Activated CD4-positive, alpha-beta T cell treated with anti-CD3 and anti-CD28 coated beads, Interleukin-2, amount 10 ng/mL, durations not matched to agents 7 days and 5 days (primary cell): ENCODE measurements at places on chromosomes 3 and 15.

- no peak for DNase-seq
Observed at GRCh38 chr3:152376351-152377183, 107.8 kb downstream of the MBNL1 start.

DNA sequence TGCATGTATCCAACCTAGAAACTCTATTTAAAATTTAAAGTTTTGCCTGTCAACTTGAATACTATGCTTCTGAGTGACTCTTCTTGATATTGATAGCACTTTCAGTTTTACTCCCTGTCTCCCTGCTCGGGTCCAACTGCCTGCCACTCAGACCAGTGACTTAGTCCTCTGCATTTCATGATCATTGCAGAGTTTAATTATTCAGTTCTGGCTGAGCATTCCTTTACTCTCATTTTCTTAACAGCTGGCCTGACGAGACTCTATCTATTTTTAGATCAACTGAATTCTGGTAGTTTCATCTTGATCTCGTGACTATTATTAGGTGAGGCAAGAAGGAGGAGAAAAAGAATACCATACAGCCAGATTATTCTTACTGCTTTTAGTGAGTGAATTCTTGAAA is 617.4 kb downstream of the SI start:
- DNase-seq, result no peak

- no peak for DNase-seq
Observed at GRCh38 chr15:31089368-31090047, 12.0 kb downstream of the TRPM1 start.

GRCh38 chr3:42148086-42148848 is 57.1 kb downstream of the TRAK1 start:
- DNase-seq, result no peak

DNA sequence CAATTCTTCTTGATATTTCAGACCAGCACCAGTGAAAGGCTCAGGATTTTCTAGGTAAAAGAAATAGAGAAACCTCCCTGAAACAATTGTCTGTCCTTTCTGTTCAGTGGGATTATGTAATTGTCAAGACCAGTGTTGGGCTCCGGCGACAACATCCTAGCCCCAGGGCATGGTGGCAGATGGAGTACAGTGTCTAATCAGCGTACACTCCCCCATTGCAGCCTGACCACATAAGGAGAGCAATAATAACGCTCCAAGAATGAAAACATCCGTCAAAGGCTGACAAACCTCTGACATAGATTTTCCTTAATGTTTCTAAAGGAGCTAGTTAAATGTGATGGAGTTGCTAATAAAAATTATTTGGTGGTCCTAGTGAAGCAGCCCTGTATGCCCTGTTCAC is 144.6 kb downstream of the EBLN2 start:
- no peak for DNase-seq

DNA sequence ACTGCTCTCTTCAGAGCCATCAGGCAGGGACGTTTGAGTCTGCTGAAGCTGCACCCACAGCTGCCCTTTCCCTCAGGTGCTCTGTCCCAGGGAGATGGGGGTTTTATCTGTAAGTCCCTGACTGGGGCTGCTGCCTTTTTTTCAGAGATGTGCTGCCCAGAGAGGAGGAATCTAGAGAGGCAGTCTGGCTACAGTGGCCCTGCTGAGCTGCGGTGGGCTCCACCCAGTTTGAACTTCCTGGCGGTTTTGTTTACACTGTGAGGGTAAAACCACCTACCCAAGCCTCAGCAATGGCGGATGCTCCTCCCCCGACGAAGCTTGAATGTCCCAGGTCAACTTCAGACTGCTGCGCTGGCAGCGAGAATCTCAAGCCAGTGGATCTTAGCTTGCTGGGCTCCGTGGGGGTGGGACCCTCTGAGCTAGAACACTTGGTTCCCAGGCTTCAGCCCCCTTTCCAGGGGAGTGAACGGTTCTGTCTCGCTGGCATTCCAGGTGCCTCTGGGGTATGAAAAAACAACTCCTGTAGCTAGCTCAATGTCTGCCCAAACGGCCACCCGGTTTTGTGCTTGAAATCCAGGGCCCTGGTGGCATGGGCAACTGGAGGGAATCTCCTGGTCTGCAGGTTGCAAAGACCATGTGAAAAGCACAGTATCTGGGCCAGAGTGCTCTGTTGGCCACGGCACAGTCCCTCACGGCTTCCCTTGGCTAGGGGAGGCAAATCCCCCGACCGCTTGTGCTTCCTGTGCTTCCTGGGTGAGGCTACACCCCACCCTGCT is 21.1 kb upstream of the ST6GAL1 start:
- DNase-seq, result peak; percentile 90

DNA sequence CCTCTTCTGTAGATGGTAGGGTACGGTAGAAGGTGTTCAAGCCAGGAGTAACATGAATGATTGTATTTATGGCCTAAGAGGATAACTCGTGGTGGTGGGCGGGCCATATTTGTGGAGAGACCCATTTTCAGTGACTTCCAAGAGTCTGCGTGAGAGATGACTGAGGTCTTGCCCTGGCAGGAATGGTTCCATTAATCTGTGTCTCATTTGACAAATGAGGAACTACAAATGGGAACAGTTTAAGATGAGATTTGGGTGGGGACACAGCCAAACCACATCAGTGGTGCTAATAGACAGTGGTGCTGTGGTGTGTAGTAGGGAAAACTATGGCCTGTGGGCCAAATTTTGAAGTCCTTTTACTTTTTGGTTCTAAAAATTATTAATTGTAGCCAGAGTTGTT is 47.1 kb downstream of the FLNB start:
- DNase-seq, result no peak

DNA sequence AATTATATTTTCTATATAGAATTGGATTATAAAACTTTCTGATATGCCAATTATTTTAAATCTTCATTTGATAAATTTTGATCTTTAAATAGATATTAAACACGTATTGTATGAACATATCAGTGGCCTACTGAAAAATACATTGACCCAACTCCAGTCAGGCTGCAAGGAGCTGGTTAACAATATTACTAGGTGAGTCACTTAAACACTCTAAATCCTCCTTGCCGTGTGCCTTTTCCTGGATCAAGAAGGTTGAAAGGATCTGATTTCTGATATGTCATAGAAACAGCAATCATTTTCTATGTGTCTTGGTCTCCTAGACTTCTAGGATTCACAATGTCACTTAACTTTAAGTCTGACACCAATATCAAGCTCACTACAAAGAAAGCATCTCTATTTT is 123.2 kb downstream of the TP63 start:
- no peak for DNase-seq

GRCh38 chr3:77541203-77541922 is 501.5 kb downstream of the ROBO2 start:
- DNase-seq, result no peak

DNA sequence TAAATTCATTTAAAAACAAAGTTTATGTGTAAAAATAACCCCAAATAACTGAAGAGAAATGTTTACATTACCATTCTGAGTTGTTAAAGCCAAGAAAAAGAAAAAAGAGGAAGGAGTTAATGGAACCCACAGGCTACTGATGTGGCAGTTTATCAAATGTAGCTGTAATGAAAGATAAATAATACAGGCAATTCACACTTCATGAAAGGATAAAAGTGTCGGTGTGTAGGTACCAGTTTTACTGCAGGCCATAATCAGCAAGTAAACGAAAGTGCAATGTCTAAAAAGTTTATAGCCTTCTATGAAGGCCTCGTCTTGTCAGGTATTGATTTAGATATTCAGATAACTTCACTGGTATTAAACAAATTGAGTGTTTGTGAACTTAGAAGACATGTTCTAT is 164.6 kb downstream of the DPH6 start:
- no peak for DNase-seq

DNA sequence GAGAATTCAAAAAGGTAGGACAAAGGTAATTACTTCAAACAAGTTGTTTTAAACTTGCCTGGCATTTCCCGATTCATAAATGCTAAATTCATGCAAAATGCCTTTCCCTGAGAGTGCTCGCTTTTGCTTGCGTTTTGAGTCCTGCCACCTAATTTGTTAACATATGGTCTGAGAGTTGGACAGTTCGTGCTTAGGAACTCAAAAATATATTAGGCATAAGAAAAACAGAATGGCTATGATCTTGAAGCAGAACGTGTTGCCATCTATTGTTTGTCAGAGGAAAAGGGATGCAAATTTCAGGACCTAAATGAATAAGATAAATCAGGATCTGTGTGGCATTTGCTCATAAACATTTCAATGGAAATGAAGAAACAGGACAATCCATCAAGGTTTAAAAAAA is 195.8 kb downstream of the ZMAT3 start:
- no peak for DNase-seq

DNA sequence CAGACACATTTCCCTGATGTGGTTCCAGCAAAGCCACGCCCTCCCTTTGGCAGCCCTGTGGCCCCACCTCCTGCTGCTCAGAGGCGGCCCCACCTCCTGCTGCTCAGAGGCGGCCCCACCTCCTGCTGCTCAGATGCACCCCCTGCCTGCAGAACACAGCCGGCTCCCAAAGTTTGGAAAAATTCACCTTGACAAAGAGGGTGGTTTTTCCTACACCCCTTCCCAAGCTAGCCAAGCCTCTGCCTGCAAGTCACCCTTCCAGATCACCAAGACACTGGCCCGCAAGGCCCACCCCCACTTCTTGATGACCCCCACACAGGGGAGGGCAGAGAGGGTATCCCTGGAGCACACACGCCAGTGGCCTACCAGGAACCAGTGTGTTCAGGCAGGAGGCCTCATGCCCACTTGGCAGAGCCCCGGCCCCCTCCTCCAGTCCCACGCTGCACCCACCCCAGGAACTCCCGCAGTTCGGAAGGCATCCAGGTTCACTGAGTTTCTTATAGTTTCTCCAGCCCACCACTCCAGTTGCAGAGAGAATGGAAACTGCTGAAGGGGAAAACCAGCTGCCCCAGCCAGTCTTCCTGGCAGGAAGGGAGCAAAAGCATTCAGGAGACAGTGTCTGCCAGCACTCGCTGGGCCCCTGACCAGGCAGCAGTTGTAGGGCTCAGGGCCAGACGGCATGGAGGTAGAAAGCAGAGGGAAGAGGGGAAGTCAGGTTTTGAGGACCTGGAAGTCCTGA is 2.3 kb upstream of the HAPLN3 start:
- peak; percentile 83 for DNase-seq

- no peak for DNase-seq
Observed at GRCh38 chr3:184880276-184881019, 68.5 kb downstream of the VPS8 start.

- DNase-seq, result no peak
Observed at GRCh38 chr3:102158080-102158740, 276.6 kb upstream of the ZPLD1 start.

DNA sequence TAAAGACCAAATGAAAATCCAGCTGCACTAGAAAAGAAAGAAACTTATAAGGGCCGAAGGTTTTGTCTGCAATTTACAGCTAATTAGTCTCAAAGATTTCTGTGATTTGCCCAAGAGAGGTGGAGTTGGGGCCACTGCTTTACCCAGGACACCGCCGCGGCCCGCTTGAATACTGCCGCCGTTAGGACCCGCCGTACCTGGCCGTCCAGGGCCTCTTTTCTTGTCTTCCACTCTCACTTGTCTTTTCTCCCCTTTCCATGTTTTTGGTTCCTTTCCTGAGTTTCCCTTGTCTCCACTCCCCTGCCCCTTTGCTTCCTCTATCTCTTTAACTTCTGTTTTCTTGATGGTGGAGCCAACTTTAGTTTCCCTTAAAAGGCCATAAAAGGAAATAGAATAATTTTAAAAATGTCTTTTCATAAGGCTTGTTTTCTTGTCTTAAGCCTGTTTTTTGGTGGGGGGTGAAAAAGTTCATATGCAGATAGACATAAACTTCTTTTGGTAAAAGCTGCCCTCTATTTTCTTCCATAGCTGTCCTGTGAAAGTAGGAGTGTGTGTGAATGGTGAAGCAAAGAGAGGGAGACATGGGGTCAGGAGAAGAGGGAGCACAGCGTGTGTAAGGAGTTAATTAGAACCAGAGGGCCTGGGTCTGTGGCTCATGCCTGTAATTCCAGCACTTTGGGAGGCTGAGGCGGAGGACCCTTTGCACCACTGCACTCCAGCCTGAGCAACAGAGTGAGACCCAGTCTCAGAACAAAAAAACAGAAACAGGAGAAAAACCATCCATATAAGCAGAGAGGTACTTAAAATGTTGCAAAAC is 16.0 kb upstream of the CCNL1 start:
- DNase-seq, result peak; percentile 25

DNA sequence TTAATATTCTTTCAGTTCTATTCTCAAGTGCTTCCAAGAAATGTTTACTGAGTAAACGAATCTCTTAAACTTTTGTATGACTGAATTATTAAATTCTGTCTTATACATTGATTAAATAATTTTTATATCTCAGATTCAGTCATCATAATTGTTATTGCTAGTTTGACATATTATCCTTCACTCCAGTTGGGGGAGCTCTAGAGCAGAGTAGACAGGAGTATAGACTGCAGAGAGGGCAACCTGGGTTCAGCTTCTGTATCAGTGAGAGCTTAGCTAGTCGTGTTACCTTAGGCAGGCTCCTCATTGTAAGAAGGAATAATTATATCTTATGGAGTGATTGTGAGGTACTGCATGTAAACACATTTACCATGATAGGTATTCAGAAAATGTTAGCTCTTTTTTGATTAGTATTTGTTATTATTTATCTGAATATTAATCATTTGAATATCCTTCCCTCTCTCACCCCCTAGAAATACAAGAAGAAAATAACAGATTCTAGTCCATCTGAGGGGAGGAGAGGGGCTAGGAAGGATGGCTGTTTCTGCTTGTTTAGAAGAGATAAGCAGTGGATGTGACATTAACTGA is 31.0 kb upstream of the ZCWPW2 start:
- DNase-seq, result peak; percentile 58

DNA sequence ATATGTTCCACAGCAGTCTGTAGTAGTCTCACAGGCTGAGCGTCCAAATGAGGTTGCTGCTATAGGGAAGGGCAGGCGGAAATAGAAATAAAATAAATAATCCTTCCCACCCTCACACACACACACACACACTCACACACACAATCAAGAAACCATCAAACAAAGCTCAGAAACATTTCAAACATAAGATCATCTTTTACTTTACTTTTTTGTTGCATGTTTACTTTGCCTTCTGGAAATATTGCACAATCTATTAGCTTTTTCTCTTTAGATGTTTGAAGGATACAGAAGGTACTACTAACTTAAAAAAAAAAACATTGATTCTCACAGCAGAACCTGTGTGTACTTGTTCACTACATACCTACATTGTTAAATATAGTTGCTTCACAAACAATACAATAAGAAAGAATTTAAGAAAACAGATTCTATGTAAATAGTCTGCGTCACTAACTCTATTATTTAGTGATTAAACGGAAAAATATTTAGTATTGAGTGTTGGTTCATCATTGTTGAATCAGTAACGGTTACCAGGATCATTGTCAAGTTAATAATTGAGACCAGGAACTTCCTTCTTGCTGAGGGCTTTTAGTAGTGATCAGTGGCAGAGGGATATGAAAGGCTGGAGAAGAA is 20.5 kb downstream of the ALCAM start:
- no peak for DNase-seq

DNA sequence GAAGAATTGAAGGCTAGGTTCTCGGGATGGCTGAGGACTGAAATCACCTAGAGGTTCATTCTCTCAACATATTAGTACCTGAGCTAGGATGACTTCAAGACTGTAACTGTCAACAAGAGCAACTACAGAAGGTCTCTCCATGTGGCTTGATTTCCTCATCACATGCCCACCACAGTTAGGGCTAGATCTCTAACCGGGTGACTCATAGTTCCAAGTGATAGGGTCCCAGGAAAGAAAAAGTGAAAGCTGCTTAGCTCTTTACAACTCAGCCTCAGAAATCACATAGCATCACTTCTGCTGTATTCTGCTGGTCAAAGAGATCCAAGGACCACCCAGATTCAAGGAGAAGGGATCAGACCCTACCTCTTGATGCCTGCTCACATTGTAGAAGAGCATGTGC is 165.4 kb upstream of the AGTR1 start:
- DNase-seq, result no peak

- no peak for DNase-seq
Observed at GRCh38 chr15:93027413-93027812, 61.6 kb downstream of the RGMA start.
